ENCODE measurements at places on chromosomes 2 and 18. TPM values are rescaled to one million over a fixed set of nuclear protein-coding genes. Genes with fewer than 3 reads are reported as not detected.

GKN2 gene
- total RNA-seq, result not detected

TCF23 gene
- total RNA-seq, result not detected

- DNase-seq, result no peak
Measured at GRCh38 chr2:38731090-38731489, 20.1 kb downstream of the SRSF7 start.

DNA sequence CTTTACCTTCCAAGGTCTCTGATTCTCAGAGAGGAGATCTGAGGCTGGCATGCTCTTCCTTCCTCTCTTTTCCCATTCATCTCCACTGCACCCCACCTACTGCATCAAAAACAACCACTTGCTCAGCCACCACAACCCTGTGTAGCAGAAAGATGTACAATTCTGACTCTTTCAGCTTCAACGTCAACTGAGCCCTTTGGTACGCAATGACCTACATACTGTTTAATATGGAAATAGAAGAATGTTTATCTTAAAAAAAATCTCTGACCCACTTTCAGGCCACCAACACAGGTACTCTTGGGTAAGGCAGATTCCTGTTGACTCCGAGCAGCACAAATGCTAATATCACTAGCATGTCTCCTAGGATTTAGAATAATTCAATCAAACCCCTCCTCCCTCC is 76.2 kb upstream of the AFF3 start:
- DNase-seq, result no peak

- DNase-seq, result no peak
Measured at GRCh38 chr18:48766026-48766425, 184.7 kb downstream of the SMAD7 start.

Data from cerebellum (tissue), 4 donors.